Activated naive CD4-positive, alpha-beta T cell treated with anti-CD3 and anti-CD28 coated beads, Interleukin-2, amount 50 U/mL, for 72 hours (primary cell): ENCODE measurements at places on chromosomes 3 and 15. TPM values are rescaled to one million over a fixed set of nuclear protein-coding genes. Genes with fewer than 3 reads are reported as not detected.

DNA sequence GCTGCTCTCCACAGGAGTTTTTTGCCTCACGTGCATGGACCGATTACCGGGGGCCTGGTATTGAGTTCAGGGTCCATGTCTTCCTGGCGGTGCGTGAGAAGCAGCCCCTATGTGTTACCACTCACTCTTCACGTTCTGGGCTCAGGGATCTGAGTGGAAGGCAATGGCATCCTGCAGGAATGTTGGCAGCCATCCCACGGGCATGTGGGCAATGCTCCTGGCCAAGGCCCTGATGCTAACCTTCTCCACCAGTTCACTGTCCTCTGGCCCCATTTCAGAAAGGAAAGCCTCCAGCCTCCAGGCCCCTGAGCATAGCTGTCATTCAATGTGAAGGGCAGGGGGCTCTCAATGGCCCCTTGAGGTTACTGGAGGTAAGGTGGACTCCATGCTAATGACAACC, 43.0 kb upstream of the KY start:
- no peak for DNase-seq

Gene TYRO3
- total RNA-seq: 2.9 TPM

- DNase-seq: no peak
Observed at GRCh38 chr3:12946251-12946648, 104.9 kb upstream of the RPL32 start.

DNA sequence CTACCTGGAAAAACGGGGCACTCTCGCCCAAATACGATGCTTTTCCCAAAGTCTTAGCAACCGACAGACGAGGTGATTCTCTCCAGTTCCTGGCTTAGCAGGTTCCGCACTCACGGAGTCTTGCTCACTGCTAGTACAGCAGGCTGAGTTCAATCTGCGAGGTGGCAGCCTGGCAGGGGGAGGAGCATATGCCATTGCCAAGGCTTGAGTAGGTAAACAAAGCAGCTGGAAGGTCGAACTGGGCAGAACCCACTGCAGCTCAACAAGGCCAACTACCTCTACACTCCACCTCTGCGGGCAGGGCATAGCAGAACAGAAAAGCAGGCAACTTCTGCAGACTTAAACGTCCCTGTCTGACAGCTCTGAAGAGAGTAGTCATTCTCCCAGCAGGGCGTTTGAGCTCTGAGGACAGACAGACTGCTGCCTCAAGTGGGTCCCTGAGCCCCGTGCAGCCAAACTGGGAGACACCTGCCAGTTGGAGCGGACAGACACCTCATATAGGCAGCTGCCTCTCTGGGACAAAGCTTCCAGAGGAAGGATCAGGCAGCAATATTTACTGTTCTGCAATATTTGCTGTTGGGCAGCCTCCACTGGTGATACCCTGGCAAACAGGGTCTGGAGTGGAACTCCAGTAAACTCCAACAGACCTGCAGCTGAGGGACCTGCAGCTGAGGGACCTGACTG, 73.4 kb upstream of the CADM2 start:
- no peak for DNase-seq

DNA sequence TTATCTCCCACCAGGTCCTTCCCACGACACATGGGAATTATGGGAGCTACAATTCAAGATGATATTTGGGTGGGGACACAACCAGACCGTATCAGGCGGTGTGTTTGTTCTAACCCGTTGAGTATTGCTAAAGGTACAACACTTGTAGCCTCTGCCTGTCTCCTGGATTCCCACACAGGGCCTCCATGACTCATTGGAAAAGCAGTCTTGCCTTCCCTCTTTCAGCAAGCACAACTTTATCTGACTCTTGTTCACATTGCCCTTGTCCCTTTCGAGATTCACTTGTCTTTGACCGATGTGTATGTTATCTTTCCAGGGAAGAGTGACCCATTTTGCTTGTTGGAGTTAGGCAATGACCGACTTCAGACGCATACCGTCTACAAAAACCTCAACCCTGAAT, 152.3 kb downstream of the MCTP2 start:
- DNase-seq: no peak

DNA sequence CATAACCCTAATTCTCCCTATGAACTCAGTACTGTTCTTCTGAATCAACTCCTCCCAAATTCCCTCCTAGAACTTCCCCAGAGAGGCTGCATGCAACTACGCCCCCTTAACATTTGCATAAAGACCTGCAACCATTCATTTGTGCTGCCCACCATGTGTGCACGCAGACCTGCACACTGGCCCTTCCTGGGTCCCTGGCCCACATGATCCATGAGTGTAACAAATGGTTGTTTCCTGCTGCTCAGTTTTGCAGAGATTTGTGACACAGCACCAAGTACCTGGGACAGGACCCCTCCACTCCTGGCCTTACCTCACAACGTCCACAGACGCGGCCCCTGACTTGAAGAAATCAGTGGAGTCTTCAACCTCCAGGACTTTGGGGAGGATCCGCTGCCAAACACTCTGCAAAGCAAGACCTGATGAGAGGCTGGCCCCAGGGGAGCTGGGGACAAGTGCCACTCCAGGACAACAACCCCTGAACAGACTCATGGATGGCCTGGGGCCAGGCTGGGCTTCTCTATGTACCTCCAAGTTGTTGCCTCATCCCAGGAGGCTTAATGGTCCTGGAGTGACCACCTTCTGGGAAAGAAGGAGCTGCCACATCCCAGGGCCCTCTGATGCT, 33.8 kb downstream of the ALDH1L1 start:
- DNase-seq: no peak

DNA sequence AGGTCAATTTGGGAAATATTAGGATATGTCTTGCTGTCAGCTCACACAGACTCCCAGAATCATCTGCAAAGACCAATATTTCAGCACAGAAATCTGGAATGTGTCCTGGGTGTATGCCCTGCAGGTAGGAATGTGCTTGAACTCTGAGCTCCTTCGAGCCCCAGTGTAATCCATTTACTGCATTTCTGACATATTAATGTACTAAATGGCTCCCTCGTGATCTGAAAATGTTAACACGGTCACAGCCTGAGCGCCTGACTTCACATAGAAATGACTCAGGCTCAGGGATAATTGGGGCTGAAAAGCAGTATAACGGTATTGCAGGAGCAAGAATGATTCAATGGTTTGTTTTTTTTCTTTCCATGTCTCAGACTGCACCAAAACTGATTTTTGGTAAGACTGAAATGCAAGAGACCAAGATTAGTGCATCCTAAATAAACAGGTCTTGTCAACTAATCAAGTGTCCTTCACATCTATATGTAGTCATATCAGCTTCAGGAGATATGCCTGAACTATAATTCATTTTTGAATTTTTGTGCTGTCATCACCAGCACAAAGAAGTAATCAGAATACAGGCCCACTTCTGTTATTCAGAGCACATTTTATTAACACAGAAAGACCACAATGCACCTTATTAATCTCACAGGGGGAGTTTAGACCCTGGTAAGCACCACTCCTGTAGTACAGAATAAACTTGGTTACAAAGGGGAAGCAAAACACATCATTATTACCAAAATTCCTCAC, 49.8 kb downstream of the DCLK3 start:
- DNase-seq: no peak

DNA sequence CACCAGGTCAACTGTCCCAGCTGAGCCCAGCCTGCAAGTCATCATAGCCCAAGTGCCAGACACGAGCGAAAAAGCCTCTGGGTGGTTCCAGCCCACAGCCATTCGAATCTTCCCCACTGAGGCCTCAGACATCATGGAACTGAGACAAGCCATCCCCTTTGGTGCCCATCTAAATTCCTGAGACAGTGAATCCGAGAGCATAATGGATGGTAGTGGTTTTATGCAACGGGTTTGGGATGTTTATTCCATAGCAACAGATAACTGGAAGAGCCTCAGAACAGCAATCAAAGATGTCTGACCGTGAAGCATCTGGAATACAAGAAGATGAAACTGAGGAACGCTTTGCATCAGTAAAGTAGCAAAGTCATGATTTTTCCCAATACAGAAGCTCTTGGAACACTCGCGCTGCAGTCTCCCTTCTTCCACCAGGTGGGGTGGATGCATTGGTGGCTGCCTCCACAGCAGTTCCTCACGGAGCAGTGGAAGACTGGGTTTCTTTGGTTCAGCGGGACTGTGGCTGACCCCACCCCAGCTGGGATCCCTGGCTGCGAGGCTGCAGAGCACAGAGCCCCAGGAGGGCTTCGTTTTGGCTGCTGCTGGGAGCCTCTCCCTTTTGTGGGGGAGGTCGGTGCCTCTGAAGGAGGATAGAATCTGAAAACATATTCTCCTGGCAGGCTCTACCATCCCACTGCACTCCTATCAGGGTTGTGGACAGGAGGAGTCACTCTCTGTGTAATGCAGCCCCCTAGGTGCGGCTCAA, 26.4 kb upstream of the PDE8A start:
- no peak for DNase-seq

- no peak for DNase-seq
Observed at GRCh38 chr15:62141643-62142588, 23.2 kb downstream of the C2CD4B start.

- DNase-seq: no peak
Observed at GRCh38 chr3:53293867-53294266, 38.0 kb upstream of the TKT start.

Gene NGRN
- 17.8 TPM for total RNA-seq

DNA sequence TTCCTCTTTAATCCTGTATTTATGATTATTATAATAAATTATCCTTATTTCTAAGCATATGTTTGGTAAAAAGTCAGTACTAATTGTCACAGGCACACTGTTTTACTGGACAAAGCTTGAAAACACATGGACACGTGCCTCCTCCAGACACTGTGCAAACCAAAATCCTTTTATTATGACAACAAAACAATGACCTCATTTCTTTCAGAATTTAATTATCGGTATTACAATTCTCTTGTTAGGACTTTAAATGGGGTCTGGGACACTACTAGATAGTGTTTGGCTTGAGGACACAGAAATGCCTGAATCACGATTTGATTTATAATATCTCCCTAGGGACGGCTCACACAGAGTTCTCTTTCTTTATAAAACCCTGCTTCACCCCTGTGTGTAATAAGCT, 107.3 kb upstream of the IGSF10 start:
- no peak for DNase-seq

GRCh38 chr3:195186041-195186709, 84.8 kb downstream of the XXYLT1 start:
- DNase-seq: no peak

Gene SMAD3
- 15.4 TPM for total RNA-seq

Gene QTRT2
- 28.9 TPM for total RNA-seq

Gene ZDHHC23
- total RNA-seq: 1.7 TPM

GRCh38 chr3:175672119-175672689, 813.1 kb downstream of the NAALADL2 start:
- DNase-seq: no peak

GRCh38 chr15:56042498-56042897, 49.1 kb upstream of the NEDD4 start:
- no peak for DNase-seq

- DNase-seq: no peak
Observed at GRCh38 chr15:73437543-73438109, 5.3 kb upstream of the REC114 start.

GRCh38 chr3:17014709-17015108, 130.0 kb downstream of the PLCL2 start:
- no peak for DNase-seq

Gene PAK6
- total RNA-seq: 0.30 TPM
